ENCODE measurements at places on chromosomes 13 and 19.

DNA sequence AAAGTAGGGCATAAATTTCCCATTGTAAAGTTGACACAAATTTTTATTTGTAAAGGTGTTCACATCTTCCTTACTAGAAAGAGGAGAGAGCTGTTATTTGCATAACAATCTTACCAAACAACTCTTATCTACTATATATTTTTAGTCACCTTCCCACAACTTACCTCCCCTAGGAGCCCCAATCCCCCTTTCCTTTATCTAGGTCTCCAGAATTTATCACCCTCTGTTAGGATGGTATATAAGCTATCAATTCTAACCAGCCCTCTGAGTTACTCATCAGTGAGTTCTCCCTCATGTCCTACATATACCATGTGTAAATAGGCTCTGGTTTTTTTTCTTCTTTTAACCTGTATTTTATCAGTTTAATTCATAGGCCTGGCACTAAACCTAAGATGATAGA is 62.2 kb downstream of the DCT start:
- DNase-seq = no peak

DNA sequence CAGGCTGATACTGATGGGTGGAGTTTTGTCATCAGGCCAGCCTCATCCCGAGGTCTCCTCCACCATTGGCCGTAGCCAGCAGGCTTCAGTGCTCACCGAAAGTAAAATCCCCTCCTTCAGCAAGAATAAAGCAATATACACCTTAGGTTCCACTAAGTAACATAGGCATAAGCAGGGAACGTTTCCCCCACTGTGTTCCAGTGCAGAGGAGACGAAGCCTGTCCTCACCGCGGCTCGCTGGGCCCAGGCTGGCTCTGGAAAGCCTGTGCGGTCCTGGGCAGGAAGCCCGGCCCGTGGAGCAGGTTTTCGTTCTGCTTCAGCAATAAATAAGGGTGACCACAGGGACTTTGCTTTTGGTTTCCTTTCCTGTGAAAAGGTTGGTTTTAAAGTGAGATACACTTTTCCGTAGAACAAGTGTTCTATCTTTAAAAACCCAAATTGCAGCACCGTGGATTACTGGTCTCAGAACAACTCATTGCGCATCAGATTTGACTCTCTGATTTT is 16.3 kb upstream of the TEX29 start:
- no peak for DNase-seq

DNA sequence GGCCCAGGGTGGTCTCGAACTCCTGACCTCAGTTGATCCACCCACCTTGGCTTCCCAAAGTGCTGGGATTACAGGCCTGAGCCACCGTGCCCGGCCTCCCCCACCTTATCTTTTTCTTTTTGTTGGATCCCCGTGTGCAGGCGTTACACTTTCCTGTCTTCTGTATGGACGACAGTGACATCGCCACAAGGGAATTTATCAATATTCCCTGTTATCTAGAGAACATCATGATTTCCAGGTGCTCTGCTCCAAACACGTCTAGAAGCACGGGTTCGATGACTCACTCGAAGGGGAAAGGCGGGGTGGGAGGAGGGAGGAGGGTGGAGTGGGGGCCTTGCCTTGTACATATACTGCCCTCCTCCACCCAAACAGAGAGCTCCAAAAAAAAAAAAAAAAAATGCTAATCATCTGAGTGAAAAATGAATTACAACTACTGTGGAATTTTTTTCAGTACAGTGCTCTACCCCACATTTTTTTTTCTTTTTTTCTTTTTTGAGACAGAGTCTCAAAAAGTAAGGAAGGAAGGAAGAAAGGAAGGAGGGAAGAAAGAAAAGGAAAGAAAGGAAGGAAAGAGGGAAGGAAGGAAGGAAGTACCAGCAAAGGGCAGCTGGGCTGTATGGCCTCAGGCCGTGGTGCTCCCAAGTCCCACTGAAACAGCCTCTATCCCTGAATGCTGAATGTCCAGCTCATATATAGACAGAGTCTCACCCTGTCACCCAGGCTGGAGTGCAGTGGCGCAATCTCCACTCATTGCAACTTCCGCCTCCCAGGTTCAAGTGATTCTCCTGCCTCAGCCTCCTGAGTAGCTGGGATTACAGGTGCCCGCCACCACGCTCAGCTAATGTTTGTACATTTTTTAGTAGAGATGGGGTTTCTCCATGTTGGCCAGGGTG is 36.8 kb downstream of the INSR start:
- DNase-seq = no peak

GRCh38 chr19:33703438-33703750 is 81.6 kb downstream of the CHST8 start:
- DNase-seq = no peak

- DNase-seq = no peak
These were observed 21.0 kb upstream of the SPRY2 start for GRCh38 chr13:80361883-80362327.

- no peak for DNase-seq
These were observed 2.7 kb upstream of the ZNF43 start for GRCh38 chr19:21838646-21839045.

DNA sequence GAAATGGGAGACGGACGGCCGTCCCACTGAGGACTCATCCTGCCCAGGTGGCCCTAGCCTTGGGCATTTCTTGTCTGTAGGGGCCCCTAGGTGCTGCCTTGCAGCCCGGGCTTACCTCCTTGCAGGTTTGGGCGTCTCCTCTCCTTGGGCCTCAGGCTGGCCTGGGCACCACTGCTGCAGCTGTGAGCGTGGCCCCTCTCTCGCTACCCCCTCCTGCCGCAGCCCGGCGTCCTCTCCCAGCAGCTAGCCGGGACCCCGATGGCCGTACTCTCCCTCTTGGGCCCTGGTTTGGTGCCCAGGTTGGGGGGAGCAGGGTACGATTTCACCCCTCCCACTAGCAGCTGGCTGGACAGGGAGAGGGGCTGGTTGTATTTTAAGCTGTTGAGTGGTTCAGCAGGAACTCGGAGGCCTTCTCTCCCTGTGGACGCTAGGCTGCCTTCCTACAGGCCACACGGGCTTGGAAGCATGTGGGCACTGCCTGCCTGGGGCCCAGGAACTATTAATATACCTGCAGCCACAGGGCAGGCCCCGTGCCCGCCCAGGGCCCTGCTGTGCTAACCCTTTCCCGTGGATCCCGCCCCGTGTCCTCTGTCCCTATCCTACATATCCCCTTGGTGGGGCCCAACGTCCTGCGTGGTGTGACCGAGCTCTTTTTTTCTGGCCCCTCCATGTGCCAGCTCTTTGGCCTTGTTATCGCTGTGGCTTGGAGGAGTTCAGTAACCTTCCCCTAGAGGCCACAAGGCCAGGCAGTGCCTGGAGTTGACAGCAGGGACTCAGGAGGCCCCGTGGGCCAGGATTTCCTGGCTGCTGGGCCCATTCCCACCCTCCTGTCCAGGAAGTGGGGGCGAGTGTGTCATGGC is 11.7 kb downstream of the NDUFB7 start:
- no peak for DNase-seq

GRCh38 chr19:15498910-15499309 is 9.4 kb upstream of the CYP4F22 start:
- no peak for DNase-seq

- no peak for DNase-seq
These were observed 1459.2 kb upstream of the SLC10A2 start for GRCh38 chr13:104525467-104525866.

GRCh38 chr19:5207806-5208205 is 132.8 kb downstream of the PTPRS start:
- DNase-seq = no peak

- DNase-seq = no peak
These were observed 491.0 kb downstream of the FGF9 start for GRCh38 chr13:22161871-22162270.

- DNase-seq = no peak
These were observed 71.6 kb downstream of the TM9SF2 start for GRCh38 chr13:99572921-99573320.

- no peak for DNase-seq
These were observed 2.0 kb downstream of the RGS9BP start for GRCh38 chr19:32677657-32678056.

GRCh38 chr13:92589955-92590354 is 636.7 kb upstream of the GPC6 start:
- DNase-seq = no peak

DNA sequence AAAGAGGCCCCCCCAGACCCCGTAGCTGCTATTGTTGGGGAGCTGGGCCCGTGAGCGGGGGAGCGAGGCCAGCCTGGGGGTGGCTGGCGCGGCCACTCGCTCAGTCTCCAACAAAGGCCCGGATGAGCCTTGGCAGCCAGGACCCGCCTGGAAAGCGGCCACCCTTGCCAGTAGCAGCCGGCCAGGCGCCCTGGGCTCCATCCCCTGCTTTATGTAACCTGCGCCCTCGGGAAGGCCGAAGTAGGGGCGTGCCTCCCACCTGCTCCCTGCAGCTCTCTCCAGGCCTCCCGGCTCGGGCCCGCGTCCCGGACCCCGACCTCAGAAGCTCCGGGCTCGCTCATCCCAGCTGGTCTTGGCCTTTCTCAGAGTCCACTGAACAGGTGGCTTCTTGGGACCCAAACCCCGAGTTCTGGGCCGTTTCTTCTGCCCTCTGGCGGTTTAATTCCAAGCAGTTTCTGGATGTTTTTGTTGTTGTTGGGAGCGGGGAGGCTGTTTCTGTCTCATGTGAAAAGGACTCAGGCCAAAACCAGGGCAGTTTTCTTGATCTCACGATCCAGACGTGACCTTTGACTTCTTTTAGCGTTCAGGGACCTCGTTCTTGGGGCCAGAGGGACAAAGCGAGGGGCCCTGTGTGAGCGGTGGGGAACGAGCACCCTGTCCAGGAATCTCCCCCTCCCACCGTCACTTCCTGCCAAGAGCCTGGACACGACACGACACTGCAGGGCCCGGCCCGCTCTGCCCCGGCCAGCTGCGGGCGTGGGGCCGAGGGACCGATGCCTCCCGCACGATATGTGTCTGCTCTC is 1.2 kb downstream of the CDC34 start:
- DNase-seq = no peak

DNA sequence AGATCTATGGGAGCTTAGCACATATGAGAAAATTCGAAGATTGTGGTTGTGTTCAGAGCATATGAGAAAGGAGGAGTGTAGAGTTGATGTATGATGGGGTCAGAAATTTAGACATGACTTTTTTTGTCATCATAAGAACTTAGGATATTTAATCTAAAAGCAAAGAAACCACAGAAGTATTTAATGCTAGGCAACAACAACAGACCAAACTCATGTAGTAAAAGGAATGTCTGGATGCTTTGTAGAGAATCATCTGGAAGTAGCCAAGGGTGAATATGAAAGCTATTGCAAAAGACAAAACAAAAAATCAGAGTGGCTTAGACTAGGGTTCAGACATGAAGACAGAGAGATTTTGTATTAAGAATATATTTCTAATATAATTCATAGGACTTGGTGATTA is 190.3 kb downstream of the SLITRK1 start:
- DNase-seq = no peak

DNA sequence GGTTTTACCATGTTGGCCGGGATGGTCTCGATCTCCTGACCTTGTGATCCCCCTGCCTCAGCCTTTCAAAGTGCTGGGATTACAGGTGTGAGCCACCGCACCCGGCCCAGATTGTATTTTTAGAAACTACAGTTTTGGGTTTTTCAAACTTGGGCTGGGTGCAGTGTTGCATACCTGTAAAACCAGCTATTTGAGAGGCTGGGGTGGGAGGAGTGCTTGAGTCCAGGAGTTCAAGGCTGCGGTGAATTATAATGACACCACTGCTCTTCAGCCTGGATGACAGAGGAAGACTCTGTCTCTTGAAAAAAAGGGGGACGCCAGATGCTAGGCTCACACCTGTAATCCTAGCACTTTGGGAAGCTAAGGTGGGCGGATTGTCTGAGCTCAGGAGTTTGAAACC is 4.2 kb downstream of the CHAF1A start:
- DNase-seq = no peak

DNA sequence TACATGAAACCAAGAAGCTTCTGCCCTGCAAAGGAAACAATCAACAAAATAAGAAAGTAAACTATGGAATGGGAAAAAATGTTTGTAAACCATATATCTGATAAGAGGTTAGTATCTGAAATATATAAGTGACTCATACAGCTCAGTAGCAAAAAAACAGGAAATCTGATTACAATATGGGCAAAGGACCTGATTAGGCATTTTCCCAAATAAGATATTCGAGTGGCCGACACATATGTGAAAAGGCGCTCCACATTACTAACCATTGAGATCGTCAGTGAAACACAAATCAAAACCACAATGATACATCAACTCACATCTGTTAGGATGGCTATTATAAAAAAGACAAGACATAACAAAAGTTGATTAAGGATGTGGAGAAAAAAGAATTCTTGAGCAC is 2818.6 kb upstream of the PCDH20 start:
- no peak for DNase-seq

GRCh38 chr13:97266332-97266731 is 44.2 kb downstream of the MBNL2 start:
- no peak for DNase-seq

- no peak for DNase-seq
These were observed 25.0 kb upstream of the OR1M1 start for GRCh38 chr19:9061879-9062278.

- no peak for DNase-seq
These were observed 1303.0 kb downstream of the EFNB2 start for GRCh38 chr13:105232439-105232838.

DNA sequence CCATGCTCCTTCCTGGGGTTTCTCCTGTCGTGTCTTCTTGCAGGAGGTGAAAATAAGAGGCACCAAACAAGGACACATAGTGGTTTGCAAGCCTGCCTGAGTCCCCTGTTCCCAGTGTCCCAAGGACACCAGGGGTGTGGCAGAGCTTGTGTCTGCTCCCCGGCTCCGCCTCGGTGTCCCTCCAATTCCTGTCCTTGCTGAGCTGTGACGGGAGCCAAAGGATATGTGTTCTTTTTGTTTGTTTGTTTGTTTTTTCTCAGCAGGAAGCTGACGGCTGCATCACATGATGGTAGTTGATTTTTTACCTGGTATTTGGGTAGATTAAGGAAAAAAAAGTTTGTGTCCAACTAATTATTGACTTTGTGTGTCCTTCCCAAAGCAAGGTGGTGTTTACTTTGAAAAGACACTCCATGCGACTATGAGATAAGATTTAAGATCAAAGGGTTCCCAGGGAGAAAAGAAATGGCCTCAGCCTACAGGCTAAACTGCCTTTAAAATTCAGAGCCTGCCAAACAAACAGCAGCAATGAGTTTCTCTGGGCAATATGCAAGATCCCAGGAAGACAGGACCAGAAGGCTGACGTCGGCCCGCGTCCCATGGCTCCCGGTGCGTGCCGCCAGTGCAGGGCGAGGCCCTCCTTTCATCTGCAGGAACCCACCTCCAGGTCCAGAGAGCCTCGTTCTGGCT is 50.8 kb upstream of the XPO4 start:
- no peak for DNase-seq

DNA sequence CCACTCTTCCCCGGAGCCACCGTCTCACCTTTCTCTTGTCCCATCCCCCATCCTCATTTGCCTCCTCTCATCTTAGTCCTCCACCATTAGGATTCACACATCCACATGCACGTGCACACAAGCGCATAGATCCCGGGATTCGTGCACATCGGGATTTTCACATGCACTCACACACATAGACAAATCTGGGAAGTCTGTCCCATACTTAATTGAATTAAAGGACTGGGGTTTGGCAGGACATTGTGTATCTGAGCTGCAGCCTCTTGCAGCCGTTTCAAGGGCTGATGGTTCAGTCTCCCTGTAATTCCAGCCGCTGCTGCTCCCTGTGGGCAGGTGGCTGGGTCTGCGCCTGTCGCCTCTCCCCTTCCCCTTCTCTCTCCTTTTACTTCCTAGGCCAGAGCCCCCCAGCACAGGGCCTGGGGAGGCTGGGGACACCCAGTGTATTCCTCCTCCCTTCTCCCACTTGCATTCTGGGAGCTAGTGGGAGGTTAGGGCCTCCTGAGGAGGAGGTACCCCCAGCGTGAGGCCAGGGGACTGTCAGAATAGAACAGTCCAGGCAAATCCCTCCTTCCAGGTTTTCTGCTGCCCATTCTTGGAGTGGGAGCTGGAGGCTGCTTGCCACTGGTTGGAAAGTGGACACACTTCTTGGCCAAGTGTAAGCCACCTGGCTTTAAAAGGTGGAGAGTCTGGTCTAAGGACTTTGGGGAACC is 43.6 kb downstream of the LYL1 start:
- no peak for DNase-seq

Measured in T-helper 17 cell (primary cell).